ENCODE measurements at places on chromosomes 6 and 20.

- DNase-seq = no peak
Observed at GRCh38 chr6:53446151-53446550, 97.4 kb upstream of the ELOVL5 start.

GRCh38 chr20:35319871-35320197 lies 27.6 kb upstream of the FAM83C start:
- DNase-seq = peak; percentile 84

DNA sequence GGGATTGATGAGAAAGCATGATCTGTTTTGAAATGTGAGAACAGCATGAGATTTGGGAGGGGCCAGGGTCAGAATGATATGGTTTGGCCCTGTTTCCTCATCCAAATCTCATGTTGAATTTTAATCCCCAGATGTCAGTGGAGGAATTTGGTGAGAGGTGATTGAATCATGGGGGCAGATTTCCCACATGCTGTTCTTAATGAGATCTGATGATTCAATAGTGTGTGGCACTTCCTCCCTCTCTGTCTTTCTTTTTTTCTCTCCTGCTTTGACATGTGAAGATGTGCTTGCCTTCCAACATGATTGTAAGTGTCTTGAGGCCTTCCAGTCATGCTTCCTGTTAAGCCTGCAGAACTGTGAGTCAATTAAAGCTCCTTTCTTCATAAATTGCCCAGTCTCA lies 1060.3 kb upstream of the CITED2 start:
- no peak for DNase-seq

GRCh38 chr20:63002511-63002910 lies 4.3 kb downstream of the BHLHE23 start:
- no peak for DNase-seq

GRCh38 chr6:28693751-28694443 lies 168.2 kb downstream of the GPX5 start:
- DNase-seq = no peak

Data from SW 1271 (cell line).